Stimulated activated CD8-positive, alpha-beta memory T cell treated with anti-CD3 and anti-CD28 coated beads, Interleukin-2, amount 100 ng/mL, for 48 hours (primary cell): ENCODE measurements at places on chromosomes 4 and X.

GRCh38 chr4:98939892-98940298 is 11.0 kb upstream of the EIF4E start:
- no peak for DNase-seq

- no peak for DNase-seq
Observed at GRCh38 chr4:11635342-11635741, 206.6 kb upstream of the HS3ST1 start.

GRCh38 chrX:15207384-15207783 is 62.5 kb downstream of the ASB9 start:
- DNase-seq, result no peak

DNA sequence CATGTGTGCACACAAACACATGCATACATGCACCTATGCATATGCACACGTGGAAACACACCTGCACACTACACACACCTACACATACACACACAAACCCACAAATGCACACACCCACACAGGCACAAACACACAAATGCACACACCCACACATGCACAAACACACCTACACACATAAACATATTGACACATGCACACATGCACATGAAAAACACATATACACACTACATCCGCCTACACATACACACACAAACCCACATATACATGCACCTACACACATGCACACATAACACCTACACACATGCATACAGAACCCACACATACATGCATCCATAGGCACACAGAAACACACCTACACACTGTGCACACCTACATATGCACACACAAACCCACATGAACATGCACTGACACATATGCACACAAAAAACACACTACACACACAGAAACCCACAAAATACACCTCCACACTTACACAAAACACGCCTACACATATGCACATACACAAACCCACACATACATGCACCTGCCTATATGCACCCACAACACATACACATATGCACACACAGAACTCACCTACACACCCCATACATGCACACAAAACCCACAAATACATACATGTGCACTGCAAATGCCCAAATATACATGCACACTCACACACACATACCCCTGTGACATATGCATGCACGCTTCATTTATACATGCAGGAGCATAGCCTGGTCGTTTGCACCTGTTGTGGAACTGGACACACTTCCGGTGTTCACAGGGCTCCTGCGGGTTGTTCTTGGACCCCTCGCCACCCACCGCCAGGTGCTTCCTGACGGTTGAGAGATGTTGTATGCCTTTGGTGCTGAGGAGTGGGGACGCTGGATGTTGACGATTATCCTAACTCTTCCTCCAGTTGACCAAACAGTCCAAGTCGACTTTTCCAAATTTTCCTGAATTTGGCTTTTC is 22.1 kb downstream of the CD99 start:
- DNase-seq, result no peak

- no peak for DNase-seq
Observed at GRCh38 chr4:2217726-2218125, 24.2 kb downstream of the HAUS3 start.

DNA sequence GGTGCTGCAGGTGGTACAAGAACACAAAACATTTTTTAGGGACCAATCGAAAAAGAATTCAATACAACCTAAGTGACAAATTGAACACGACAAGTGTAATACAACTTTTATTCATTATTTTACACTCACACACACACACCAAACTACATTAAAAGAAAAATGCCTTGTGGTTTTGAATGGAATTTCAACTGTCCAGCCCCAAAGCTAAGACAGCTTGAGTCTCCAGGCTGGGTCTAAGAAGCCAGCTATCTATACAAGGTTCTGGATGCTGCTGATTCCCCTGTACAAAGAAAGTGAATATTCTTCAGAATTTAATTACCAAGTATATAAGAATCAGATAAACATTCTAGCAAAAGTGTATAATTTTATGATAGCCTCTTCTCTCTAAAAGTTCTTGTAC is 118.2 kb downstream of the PPP3CA start:
- DNase-seq, result no peak

- peak; percentile 14 for DNase-seq
Observed at GRCh38 chr4:176792326-176793059, at the start of gene VEGFC. Gene VEGFC, minus strand, starts transcription at chr4:176792922. Its CDS starts 611 bp downstream, at chr4:176792311.

- no peak for DNase-seq
Observed at GRCh38 chr4:187992971-187993370, 2.6 kb upstream of the ZFP42 start.

DNA sequence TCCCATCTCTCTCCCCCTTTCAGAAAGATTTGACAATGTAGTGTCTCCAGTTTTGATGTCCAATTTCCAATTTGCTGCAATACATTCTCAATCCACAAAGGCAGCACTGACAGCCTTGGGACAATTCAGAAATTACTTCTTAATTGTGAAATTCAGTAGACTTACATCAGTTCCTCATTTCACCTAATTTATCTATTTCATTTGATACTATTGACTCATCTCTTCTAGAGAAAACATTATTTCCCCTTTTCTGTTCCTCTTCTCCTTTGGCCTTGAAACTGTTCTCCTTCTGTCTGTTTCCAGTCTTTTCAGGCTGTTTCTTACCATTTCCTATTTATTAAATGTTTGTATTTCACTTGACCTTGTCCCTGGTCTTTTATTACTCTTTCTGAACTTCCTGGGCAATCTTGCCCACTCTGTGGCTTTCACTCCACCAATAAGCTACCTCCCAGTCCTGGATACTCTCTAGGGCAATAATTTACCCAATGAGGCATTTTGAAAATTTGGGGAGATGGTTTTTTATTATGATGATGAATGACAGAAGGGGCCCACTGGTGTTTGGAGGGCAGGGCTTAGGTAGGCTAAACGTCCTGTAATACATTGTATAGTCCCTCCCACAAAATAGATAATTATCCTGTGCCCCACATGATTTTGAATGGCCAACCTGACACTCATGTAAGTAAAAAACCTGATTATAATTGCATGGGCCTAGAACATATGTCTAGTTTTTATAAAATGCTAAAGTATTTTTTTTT is 498.0 kb upstream of the BOD1L1 start:
- no peak for DNase-seq

GRCh38 chr4:74365761-74366160 is 816 bp downstream of the EREG start:
- no peak for DNase-seq

GRCh38 chr4:120005076-120005475 is 61.6 kb downstream of the MAD2L1 start:
- no peak for DNase-seq

DNA sequence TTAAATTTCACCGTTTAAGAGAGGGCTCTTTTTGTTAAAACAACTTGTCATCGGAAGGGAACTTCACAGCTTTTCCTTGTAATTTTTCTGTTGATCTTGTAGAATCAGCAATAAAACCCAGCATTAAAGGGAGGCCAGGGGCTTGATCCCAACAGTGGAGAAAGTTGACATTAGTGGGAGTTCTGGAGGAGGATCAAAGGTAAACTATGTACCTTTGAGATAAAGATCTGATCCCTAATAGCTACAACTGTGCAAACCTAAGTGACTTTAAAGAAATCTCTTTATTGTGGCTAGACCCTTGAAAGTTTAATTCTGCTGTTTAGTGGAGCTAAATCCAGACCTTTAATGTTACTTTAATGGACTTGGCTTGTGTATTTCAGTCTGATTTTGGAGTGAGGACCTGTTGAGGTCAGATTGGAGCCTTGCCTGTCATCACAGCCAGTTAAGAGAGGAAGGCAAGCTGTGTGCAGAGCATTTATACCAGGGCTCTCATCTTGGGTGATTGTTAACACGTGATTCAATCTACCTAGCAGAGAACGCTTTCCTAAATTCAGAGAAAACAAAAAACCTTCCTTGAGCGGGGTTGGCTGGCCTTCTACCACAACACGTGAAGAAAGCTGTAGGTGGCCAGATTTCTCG is 1.7 kb downstream of the DOCK11 start:
- no peak for DNase-seq

DNA sequence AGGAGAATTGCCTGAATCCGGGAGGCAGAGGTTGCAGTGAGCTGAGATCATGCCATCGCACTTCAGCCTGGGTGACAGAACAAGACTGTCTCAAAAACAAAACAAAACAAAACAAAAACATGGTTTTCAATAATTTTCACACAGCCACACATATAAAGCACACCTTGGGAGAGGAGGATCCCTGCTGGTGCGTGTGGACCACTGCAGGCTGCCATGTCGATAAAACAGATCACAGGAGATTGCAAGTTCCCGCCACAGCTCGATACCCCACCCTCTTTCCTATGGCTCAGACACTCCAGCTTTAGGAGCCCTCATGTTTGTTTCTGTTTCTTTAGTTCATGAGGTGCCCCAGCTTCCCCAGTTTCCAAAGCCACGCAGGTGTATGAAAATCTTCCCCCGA is 31.3 kb upstream of the CLDN24 start:
- DNase-seq, result no peak

GRCh38 chrX:136629084-136629750 is 18.7 kb upstream of the CD40LG start:
- no peak for DNase-seq

DNA sequence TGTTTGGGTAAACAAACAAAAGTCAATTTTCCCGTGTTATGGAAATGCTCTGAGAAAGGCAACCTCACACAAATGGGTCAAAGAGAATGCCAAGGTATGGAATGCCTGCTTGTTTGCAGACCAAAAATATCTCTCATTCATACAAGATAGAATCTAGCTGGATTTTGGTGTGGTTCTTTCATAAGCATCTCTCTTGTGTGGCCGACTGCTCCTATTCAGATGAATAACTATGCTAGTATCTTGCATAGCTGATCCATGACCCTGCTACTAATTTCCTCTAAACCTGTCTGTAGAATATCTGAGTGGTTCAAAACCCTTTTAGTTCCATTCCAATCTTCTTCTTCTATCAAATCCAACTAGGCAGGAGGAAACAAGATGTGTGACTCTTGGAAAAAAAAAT is 28.2 kb upstream of the SORBS2 start:
- no peak for DNase-seq

- no peak for DNase-seq
Observed at GRCh38 chr4:30863021-30863420, 142.9 kb downstream of the PCDH7 start.

DNA sequence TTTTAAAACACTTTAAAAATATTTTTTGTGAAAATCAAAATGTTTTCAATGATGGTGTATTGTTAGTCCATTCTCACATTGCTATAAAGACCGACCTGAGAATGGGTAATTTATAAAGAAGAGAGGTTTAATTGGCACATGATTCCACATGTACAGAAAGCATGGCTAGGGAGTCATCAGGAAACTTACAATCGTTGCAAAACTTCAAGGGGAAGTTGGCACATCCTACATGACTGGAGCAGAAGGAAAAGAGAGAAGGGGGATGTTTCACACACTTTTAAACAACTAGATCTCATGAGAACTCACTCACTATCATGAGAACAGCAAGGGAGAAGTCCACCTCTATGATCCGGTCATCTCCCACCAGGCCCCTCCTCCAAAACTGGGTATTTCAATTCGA is 110.7 kb downstream of the TMEM47 start:
- no peak for DNase-seq

GRCh38 chrX:8815460-8816065 is 14.4 kb upstream of the FAM9A start:
- DNase-seq, result no peak

DNA sequence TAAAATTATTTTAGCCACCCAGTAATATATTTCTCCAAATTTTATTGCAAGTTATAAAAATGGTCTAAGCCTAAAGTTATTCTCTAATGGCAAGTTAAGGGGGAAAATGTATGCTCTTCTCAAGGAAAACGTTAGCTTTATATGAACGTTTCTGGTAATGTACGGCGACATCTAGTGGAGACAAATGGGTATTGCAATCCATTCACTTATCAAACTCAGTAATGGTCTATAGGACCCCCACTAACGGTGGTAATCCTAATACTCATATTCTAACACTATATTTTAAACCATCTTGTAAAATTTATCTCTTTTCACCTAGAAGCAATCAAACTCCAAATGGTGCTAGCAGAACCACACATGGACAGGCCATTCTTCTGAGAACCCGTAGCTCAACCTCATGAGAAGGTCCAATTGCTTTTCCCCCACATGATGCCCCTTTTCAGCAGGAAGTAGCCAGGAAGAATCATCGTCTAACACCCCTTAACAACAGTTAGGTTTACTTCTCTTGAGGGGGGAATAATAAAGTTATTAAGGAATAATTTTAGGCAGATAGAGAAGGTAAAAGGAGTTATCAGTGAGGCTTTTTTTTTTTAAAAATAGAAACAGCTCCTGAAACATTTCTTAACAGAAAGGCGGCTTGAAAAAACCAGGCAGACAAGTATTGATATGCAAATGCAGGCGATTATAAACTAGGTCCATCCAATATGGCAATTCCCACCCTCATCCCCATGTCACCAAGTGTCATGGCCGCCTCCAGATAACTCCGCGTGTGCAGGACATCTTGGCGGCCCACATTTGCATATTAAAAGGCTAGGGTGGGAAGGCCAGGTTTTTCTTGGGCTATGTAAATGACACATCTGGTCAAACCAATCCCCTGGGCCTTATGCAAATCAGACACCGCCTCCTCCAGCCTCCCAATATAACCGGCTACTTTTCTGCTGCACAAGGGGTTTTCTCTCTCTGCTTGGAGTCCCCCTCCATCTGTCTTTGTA is 35.0 kb downstream of the NUDT11 start:
- no peak for DNase-seq

DNA sequence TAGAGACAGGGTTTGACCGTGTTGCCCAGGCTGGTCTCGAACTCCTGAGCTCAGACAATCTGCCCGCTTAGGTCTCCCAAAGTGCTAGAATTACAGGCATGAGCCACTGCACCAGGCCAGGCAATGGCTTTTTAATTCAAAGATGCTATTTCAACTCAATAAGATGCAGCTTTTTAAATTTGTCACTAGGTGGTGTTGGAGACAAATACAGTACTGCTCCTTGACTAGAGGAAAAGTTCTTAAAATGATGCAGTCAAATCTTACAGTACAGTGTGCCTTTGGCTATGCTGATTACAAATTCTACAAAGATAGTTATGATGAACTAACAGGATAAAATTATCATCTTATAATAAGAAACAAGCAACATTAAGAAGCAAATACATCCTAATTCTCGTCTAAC is 441.1 kb downstream of the KCNIP4 start:
- no peak for DNase-seq

GRCh38 chrX:102604327-102604726 is 5.0 kb downstream of the ARMCX5 start:
- DNase-seq, result no peak

GRCh38 chr4:74975848-74976824 is 43.2 kb downstream of the PARM1 start:
- no peak for DNase-seq

- DNase-seq, result no peak
Observed at GRCh38 chr4:70749313-70749712, 27.5 kb downstream of the RUFY3 start.
